ENCODE measurements at places on chromosomes 2 and 18.

- no peak for DNase-seq
Observed at GRCh38 chr2:67930156-67930555, 132.6 kb downstream of the C1D start.

- DNase-seq: no peak
Observed at GRCh38 chr2:175227393-175227792, 45.9 kb upstream of the ATP5MC3 start.

- DNase-seq: no peak
Observed at GRCh38 chr2:75287624-75288316, 88.5 kb upstream of the TACR1 start.

DNA sequence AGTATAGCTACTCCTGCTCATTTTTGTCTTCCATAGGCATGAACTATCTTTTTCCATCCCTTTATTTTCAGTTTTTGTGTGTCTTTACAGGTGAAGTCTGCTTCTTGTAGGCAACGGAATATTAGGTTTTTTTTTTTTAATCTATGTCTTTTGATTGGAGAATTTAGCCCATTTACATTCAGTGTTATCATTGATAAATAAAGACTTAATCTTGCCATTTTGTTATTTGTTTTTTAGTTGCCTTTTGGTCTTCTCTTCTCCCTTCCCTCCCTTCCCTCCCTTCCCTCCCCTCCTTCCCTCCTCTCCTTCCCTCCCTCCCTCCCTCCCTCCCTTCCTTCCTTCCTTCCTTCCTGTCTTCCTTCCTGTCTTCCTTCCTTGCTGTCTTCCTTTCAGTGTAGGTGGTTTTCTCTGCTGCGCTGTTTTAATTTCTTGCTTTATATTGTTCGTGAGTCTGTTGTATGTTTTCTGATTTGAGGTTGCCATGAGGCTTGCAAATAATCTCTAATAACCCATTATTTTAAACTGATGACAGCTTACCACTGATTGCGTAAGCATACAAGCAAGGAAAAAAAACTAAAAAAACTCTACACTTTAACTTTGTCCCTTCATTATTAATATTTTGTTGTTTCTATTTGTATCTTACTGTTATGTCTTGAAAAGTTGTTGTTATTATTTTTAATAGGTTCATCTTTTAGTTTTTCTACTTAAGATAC, 353.8 kb downstream of the PARD3B start:
- DNase-seq: no peak

DNA sequence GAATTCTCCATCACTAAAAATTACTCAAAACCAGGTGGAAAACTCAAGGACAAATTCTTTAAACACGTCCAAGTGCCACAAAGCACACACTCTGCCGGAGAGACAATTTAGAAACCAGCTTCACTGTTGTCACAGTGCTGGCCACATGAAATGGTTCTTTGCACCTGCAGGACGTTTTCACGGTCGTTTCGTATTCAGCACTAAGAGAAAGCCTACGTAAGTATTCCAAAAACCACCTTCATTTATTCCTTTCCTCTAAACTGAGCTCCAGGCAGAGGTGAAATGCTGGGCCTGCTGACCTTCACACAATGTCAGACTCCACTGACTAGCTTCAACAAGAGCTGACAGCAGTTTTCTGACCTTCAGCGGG, 680 bp downstream of the ATP5F1A start:
- no peak for DNase-seq

DNA sequence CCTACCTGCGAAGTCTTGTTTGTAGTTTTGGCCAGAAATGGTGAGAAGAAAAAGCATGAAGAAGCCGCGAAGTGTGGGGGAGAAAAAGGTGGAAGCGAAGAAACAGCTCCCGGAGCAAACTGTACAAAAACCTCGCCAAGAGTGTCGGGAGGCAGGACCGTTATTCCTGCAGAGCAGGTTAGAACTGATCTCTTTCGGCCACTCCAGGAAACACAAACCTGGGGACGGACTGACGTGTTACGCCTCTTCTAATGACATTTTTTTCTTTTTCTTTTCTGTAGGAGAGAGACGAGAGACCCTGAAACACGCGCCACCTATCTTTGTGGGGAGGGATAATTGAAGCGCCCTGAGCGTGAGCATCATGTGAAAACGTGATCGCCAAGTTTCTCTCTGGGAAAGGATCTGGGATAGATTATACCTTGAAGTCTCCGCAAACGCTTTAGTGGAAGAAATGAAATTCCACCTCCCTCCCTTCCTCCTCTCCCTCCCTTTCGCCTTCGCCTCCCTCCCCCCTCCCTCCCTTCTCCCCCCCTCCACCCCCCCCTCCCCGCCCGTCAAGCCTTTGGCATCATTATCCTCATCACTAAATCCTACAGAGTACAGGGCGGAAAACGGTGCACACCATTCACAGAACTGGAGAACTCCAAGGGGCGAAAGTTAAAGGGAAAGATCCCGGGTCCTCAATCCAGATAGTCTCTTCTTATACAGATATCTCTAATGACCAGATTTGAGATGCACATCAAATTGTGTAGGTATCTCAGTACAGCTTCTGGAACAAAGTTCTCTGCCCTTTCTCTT, at the start of gene ZEB2:
TSS of gene ZEB2 (minus strand) at position 186 of the 798 bp plus-strand sequence. CDS start 2,769 bp downstream, outside the sequence.
- no peak for DNase-seq

GRCh38 chr18:80042785-80043184, 8.6 kb downstream of the RBFA start:
- no peak for DNase-seq

DNA sequence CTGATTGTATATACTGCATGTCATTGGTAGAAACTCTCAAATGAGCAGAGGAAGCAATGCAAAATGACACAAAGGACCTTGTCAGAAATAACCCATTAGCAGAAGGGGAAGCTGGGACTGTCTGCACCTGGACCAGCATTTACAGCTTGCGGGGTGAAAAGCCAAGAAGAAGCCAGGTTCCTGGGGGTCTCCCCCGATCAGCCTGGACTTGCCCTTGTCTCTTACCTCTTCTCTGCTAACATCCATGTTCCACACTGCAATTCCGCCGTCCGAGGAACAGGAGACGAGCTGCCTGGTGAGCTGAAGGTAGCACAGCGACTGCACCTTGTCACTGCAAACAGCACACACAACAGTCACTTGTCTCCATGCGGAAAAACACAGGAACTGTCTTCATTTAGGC, 51.1 kb downstream of the WDFY1 start:
- no peak for DNase-seq

GRCh38 chr18:77658751-77659448, 409.3 kb downstream of the GALR1 start:
- DNase-seq: no peak

DNA sequence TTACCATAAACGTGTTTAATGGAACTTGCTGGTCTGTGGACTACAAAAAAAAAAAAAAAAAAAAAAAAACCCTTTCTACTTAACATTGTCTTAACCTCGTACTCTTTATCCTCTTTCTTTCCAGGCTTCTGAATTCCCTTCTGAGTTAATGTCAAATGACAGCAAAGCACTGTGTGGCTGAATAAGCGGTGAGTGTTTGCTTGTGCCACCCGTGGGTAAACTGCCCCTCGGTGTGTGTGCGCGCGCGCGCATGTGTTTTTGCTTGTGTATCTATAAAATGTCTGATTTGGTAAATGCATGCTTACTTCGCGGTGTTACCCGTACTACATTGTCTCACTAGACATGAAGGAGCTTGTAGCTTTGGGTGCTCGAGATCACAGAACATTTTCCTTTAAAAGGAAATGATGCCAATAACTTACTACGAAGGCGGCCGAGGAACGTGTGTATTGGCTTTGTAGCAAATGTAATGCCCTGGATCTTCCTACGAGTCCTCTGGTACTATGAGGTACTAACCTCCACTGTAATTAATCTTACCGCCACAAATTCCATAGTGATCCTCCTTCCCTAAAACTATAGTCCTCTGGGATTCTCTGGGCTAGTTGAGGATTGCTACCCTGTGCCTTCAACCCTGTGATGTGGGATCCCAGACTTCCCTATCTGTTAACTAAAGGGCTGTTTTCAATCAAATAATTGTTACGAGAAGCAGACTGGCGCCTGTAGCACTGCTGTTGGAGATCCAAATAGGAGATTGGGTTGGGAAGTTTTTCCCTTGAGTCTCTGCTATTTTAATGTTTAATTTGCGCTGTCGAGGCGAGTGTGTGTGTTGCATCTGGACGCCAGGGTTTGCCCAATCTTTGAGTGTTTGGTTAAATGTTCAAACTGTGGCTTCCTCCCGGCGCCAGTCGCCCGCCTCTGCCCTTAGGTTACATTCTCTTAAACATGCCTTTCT, 1.1 kb downstream of the ID2 start:
- DNase-seq: no peak

GRCh38 chr2:53275743-53276142, 491.9 kb upstream of the CHAC2 start:
- no peak for DNase-seq

DNA sequence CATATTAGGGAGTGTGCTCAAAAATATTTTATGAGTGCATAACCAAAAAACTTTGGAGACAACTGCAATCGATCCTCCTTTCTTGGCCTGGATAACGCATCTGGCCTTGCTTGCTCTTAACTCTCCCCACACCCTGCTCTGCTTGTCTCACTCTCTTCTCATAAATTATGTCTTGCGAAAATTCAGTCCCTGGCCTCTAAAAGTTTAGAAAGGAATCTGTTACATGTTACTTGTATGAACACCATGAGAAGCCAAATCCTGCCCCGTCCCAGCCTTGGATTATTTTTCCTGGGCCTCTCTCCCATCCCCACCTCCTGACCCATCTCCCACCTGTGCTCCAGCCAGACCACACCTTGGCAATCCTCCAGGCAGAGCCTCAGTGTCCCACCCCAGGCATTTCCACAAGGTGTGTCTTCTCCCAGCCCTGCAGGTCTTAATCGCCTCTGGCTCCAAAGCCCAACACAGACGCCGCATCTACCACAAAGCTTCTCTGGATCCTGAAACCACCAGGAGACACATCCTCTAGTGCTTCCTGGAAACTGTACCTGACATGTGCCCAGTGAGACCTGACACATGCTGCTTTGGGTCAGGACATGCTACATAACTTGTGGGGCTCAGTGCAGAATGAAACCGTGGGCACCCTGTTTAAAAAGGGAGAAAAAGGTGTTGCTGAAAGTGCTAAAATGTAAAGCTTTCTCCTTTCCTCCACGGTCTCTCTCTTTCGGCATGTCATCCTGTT, 99.6 kb upstream of the ST3GAL5 start:
- DNase-seq: no peak

- DNase-seq: no peak
Observed at GRCh38 chr2:236767941-236768340, 198.3 kb downstream of the ACKR3 start.

GRCh38 chr18:22840606-22841144, 92.5 kb upstream of the RBBP8 start:
- no peak for DNase-seq

- DNase-seq: no peak
Observed at GRCh38 chr2:8149007-8149405, 532.9 kb upstream of the ID2 start.

DNA sequence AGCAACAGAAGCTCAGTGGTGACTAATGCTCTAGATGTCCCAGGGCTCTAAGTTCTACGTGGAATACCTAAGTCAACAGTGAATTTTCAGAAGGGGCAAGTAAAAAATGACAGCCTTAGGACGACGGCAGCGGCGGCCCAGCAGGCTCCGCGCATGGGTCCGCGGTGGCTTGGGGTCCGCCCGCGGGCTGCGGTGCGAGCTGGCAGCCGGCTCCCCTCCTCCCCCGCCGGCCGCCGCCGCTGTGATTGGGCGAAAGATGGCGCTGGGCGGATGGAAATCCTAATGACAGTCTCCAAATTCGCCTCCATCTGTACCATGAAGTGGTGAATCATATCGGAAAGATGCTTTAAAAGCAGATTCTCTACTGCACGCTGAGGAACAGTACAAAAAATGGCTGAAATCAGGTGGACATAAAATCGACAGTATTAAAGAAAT, 74.7 kb downstream of the HNRNPLL start:
- DNase-seq: no peak

GRCh38 chr18:72530622-72531021, 13.5 kb downstream of the CBLN2 start:
- DNase-seq: no peak

DNA sequence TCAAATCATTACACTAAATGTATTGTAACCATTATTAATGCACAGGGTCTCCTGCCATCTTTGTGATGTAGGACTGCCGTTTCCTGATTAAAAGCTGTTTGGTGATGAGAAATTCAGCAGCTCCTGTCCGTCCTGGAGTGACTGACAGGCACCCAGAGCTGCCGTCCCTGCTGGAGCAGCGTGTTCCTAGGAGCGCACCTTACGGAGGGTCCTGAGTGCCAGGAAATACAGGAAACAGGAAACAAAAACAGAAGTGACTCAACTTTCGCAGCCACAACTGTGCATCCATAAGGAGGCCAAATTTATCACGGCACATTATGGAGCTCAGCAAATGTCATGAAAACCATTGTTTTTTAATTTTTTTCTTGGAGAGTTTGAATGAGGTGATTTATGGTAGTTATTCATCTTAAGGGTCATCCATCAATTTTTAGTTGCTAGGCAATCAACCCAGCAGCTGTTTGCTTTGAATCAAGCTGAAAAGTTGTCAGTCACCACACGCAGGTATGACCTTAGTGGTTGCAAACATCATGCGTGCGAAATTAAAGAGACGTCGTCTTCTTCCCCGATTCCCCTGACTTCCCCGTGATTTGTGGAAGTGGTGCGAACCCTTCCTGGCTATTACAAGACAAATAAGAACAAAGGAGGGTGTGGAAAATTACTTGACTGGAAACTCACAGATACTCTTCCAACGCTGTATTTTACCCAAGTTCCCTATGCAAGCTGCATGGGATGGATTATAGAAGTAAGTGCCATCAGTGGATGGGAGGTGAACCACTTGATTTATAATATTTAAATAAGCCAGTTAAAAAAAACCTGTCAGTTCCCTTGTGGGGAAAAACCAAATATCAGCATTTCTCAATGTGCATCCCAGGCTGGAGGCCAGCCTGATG, 19.8 kb downstream of the TSHZ1 start:
- no peak for DNase-seq

GRCh38 chr2:71498261-71498701, 44.9 kb downstream of the DYSF start:
- no peak for DNase-seq

DNA sequence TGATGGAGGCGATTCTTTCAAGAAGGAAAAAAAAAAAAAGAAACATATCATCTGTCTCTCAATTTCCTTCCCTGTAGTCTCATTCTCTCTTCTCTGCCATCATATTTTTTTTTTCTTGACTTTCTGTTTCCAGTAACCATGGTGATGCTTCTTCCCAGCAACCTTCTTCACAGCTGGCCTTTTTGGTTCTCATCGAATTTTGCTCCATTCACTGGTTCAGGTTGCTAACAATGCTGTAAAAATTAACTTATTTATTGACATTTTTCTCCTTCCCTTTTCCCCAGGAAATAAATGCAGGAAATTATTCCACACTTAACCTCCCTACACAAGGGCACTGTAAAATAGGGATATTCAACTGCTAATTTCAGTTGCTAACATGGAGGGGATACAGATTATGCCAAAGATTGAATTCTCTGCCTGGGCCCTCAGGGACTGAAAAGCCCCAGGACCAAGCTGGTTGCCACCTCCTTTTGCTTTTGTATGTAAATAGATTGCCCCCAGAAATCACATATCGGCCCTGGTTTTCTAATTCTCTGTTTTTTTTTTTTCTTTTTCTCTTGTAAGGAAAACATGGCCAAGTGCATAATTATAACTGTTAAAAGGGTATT, 154.7 kb downstream of the MAP2 start:
- no peak for DNase-seq
